ENCODE measurements at places on chromosomes 7 and 10.

- no peak for DNase-seq
These were observed 235.4 kb downstream of the KIAA1217 start for GRCh38 chr10:24444337-24444736.

- DNase-seq: no peak
These were observed 735.3 kb downstream of the SUGCT start for GRCh38 chr7:40870108-40870507.

DNA sequence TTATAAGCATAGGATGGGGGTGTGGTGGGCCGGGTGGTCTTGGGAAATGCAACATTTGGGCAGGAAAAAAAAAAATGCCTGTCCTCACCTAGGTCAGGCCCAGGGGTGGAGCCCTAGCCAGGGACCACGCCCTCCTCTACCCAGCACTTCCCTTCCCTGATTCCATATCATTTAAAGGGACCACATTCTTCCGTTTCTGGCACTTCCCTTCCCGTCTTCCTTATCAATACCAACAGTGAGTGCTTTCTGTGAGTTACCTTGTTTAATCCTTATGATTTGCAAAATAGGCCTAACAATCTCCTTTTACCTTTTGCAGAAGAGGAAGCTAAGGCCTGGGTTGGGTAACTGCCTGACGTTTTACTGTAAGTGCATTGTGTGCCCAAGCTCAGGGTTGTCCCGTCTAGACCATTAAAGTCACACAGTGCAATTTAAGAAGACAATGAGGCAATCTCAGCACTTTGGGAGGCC, 16.7 kb upstream of the C10orf95 start:
- no peak for DNase-seq

GRCh38 chr7:54888734-54889082, 129.7 kb upstream of the SEC61G start:
- no peak for DNase-seq

DNA sequence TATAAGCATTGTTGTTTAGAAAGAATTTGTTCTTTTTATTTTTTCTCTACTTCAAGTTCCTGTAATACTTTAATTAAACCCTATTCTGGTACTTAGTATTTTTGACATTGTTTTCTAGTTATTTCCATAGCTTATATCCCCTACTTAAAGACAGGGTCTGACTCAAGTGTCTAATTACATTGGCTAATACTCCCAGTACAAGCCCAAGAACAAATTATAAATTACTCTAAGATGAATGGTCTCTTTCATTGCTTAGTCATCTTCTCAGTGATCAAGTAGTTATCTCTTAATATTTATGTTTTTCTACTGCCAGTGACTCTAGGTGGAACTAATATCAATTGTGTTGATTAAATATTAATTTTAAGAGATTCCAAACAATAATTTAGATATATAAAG, 21.6 kb downstream of the AHR start:
- DNase-seq: no peak

DNA sequence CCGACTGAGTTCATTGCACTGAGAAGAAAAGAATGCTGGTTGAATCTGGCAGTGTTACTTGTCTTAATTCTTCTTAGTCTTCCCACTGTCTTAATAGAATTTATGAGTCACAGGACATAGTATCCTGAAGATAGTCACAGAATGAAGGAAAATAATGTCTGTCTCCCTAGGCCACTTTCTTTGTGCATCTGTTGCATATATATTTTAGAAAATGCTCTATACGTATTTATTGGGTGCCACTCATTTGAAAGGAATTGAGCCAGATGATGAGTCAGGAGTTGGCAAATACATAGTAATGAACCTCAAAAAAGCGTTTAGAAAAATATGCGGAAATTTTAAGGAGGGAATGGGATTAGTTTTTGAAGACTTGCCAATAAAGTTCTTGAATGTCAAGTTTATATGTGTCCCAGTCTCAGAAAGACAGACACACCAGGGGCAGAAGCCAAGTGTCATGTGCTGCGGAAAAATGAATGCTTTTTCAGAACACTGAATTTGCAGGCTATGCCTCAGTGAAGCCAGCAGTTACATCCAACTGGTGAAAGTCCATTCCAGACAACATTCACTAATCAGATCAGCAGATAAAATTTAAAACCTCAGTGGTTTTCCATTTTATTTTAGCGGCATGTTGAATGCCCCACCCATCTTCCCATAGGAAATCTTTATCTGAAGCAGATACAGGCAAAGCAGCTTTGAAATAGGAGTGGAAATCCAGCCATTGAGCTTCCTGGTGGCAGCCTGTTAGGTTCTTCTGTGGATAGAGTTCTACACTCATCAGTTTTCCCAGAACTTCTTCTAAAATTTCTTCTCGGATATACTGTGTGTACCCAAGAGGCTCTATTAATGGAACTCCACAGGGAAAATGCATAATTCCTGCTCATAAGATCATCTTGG, 308.4 kb downstream of the BICC1 start:
- no peak for DNase-seq

GRCh38 chr7:149524394-149524793, 26.8 kb upstream of the ZNF746 start:
- no peak for DNase-seq

- no peak for DNase-seq
These were observed 442.5 kb downstream of the KCNMA1 start for GRCh38 chr10:77195101-77195500.

DNA sequence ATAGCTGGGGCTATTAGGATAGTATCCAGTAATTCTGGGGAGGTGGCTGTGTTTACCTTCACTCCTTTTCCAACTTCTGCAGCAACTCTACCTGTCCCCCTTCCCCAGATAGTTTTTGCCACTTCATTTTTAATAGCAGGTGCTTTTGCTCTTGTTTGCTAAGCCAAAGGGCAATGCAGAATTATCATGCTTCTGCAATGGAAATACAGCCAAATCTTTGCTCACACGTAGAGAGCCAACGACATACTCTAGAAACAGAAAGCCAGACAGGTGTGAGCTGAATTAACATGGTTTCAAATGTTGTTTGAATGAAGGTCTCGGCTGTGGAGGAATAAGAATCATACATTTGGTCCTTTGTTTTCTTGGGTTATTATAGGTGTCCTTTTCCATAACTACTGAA, 14.4 kb downstream of the PLEKHS1 start:
- DNase-seq: no peak

DNA sequence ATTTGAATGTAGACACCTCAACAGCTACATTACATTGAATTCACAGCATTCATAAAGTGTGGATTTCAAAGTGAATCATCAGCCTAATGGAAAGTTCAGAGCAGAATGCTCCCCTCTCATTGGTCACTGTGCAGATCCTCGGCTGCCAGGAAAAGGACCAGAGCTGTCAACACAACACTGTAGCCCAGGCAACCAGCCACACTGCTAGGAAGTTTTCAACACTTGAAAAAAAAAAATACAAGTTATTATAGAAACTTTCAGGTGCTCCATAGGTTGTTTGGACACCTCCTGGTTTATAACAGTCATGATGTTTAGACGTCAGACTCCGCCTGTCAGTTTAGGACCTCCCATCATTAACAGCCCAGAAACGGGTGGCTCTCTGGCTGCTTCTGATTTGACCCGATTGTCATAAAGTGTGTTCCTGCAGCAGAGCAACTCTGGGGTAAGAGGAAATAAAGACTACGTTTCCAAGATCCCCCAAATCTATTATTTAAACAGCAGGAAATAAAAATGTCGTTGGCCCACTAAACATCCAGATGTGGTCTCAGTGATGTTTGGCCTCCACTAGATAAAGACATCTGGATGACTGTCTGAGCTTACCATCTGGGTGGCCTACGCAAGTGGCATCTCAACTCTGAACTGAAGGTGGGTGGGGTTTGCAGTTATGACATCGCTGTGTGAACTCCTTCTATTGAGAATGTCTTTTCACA, 117.4 kb downstream of the CABCOCO1 start:
- DNase-seq: no peak

DNA sequence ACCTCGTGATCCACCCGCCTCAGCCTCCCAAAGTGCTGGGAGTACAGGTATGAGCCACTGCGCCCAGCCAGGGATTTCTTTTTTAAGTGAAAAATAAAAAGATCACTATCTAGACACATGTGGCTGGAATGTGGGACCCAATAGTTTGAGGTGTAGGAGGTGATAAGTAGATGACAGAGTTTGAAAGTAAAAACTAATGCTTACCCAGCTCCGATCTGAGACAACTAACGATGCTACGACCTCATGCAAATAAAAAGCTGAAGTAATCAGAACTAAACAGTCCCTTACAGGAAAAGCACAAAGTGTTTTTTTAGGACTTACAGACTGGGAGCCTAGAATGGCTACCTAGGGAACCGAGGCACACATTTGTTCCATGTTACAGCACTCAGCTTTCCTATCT, 23.0 kb downstream of the PCGF6 start:
- no peak for DNase-seq

Measured in Ammon's horn (tissue), 1 donor.